Bronchus fibroblast of lung (primary cell): ENCODE measurements at places on chromosomes 13 and 19. TPM values are rescaled to one million over a fixed set of nuclear protein-coding genes. Genes with fewer than 3 reads are reported as not detected.

Gene FAM124A
- total RNA-seq, result 0.15 and 0.34 TPM in 2 replicates

Gene SLC44A2
- total RNA-seq, result 56.5 and 65.3 TPM in 2 replicates

Gene ERFL
- total RNA-seq, result under 0.01 TPM in 2 replicates

Gene C13orf42
- total RNA-seq, result not detected in 2 replicates

Gene TMPRSS9
- not detected in 2 replicates for total RNA-seq

Gene ERICH4
- total RNA-seq, result not detected in 2 replicates

Gene CCDC124
- total RNA-seq, result 98.2 and 102 TPM in 2 replicates

Gene LSM7
- total RNA-seq, result 273 and 358 TPM in 2 replicates

Gene ALKBH7
- total RNA-seq, result 67.5 and 68.1 TPM in 2 replicates

Gene VMAC
- total RNA-seq, result 2.1 and 3.2 TPM in 2 replicates

Gene SOX21
- not detected in 2 replicates for total RNA-seq

Gene DNAAF3
- total RNA-seq, result 0.15 and 0.34 TPM in 2 replicates

Gene TMEM147
- total RNA-seq, result 102 and 106 TPM in 2 replicates

Gene RXFP2
- not detected in 2 replicates for total RNA-seq

Gene FFAR3
- total RNA-seq, result not detected in 2 replicates

Gene GSX1
- not detected in 2 replicates for total RNA-seq

Gene ARGLU1
- total RNA-seq, result 19.0 and 26.1 TPM in 2 replicates

Gene FAM187B
- not detected in 2 replicates for total RNA-seq

Gene KRI1
- total RNA-seq, result 11.6 and 12.9 TPM in 2 replicates

Gene ZIC2
- total RNA-seq, result not detected in 2 replicates

Gene BEST2
- not detected in 2 replicates for total RNA-seq

Gene CDC42EP5
- 26.5 and 30.4 TPM in 2 replicates for total RNA-seq

Gene ZFP36
- 35.8 and 38.3 TPM in 2 replicates for total RNA-seq

Gene DENND1C
- not detected in 2 replicates for total RNA-seq

Gene WDR62
- 12.2 and 12.9 TPM in 2 replicates for total RNA-seq

Gene MAP2K7
- 8.6 and 10.8 TPM in 2 replicates for total RNA-seq

Gene LCP1
- total RNA-seq, result 0.30 and 0.34 TPM in 2 replicates

Gene GADD45GIP1
- 63.0 and 81.9 TPM in 2 replicates for total RNA-seq

Gene GPR12
- not detected in 2 replicates for total RNA-seq

Gene PCDH9
- total RNA-seq, result 4.5 and 4.6 TPM in 2 replicates

Gene PRR19
- 0.84 and 1.0 TPM in 2 replicates for total RNA-seq

Gene FCAR
- total RNA-seq, result not detected in 2 replicates

Gene RELB
- total RNA-seq, result 9.9 and 11.6 TPM in 2 replicates

Gene NLRP11
- total RNA-seq, result not detected in 2 replicates

Gene THSD1
- total RNA-seq, result 3.3 and 3.7 TPM in 2 replicates
